Effector CD4-positive, alpha-beta T cell (primary cell): ENCODE measurements at places on chromosomes 1 and 21.

- no peak for DNase-seq
Measured at GRCh38 chr1:221078260-221078965, 199.2 kb downstream of the HLX start.

DNA sequence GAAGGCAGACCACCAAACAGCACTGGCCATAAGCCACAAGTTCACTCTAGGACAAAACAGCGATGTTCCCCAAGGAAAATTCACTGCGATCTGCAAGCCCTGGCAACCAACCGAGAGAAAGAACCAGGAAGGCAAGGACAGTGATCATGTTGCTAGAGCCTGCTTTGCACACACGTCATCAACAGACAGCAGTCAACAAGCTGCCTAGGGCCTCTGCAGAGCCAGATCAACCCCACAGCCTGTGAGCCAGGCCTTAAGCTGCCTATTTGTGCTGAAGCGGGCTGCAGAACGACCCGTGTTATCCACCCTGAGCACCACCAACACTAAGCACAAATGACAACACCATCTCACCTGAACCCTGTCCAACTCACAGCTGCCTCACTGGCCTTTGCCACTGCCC is 6.2 kb upstream of the YRDC start:
- DNase-seq: no peak

DNA sequence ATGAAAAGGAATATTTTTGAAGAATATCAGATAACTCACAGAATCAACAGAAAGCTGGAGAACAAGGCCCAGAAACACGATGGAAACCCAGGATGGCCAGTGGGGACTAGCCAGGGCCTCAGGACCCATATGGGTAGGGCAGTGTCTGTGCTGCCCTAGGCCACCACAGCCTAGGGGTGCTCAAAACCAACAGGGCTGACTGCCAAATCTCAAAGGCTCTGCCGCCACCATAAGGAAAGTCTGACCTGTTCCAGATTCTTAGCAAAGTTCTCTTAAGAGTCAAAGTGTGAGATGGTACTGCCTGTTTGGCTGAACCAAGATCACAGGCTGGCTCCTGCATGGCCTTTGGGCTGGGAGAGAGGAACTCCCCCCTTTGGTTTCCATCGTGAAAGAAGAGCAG is 164.7 kb upstream of the CTTNBP2NL start:
- DNase-seq: no peak

DNA sequence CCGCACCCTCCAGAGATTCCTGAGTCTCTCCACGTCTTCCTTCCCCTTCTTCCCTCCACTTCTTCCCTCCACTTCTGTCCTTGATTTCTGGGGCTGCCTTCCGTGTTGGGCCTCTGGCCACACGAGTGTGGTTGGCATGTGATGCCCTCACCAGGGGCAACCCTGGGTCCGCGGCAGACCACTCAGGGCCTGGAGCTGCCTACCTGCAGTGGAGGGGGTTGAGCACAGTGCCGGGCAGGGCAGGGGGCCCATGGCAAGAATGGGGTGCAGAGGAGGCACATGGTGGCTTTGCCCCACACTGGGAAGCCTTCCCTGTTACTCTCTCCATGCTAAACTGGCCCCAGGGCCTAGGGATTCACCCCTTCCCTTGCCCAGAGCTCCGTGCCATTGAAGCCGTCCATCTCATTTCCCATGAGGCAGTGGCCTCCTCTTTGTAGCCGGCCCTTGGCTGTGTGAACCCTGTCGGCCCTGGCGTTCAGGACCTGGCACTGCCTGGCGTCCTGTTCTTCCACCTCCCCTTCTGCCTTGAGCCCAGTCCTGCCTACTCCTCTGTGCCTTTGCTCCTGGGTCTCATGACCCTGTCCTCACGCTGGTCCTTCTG is 13.4 kb downstream of the RRP1 start:
- DNase-seq: no peak

GRCh38 chr1:7810395-7810794 is 26.3 kb downstream of the PER3 start:
- no peak for DNase-seq
